ENCODE measurements at places on chromosomes 1 and 21.
A peak's percentile ranks its signal among the peaks of the same experiment; 100 is the strongest.

DNA sequence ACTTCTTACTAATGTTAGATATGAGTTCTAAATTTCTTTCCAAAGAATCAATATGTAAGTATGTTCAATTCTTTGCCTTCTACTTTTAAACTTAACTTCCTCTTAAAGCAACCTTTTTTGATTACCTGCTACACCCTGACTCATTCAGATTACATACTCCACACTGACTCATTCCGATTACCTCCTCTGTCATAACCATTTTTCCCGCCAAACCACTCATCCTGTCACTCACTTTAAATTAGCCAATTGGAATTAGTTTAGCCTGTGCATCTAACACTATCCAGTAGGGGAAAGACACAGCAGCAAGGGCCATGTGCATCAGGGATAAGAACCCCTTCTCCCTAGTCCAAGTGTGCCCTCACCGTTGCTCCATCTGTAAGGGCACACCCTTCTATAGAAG lies 815.5 kb downstream of the BRINP3 start:
- DNase-seq, result no peak

DNA sequence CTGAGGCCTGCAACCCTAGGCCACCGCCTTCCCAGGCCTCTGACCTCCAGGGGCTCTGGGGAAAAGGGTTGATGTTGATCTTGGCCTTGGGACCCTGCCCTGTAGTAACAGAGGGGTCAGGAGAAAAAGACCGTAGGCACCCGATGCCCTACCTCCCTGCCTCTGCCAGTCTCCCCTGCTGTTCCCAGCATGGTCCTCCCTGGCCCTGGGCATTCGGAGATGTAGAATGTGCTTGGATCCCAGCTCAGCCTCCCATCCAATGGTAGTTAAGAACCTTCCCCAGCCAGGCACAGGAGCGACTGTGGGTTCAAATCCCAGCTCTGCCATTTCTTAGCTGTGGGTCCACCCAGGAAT lies 72.0 kb upstream of the TARDBP start:
- no peak for DNase-seq

DNA sequence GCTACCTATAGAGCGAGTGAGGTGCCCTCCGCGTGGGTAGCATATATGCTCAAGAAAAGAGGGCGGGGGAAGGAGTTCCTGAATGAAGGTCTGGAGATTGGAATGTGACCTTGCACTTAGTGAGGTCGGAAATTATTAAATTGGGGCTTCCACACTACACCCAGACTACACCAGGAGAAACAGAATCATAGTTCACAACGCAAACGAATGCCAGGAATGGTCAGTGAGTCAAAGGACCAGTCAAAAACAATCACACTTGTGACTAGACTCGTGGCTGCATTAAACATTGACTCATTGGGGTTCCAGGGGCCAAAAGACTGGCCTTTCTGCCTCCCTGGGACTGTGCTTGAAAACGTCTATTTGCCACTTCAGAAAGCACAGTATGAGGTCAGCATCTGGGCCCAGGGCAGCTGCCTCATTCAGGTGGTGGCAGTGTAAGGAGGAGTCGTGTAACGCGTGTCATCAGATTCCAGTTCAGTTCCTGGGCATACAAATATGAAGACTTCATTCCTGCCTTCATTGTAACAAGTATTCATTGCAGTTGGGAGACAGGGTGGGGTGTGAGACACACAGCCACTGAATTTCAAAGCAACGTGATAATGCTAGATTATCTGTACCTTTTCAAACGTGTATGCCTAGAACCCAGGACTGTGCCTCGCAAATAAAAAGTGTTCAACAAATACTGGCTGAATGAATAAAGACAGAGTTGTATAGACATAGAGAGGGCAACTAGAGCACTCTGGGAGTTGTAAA lies at the start of gene YOD1:
YOD1 (minus strand) TSS at position 18 of the 753 bp plus-strand sequence. CDS start 178 bp downstream, outside the sequence.
- no peak for DNase-seq

DNA sequence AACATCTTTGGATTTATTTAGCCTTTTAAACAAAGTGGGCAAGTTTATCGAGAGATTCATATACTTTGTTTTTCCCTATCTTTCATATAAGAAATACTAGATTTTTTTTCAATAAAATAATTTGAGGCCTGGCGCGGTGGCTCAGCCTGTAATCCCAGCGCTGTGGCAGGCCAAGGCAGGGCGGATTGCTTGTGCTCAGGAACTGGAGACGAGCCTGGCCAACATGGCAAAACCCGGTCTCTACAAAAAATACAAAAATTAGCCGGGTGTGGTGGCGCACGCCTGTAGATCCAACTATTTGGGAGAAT lies 1.6 kb upstream of the CDC14A start:
- DNase-seq, result no peak

GRCh38 chr1:148263128-148263905 lies 111.2 kb upstream of the NBPF11 start:
- peak; percentile 43 for DNase-seq

- DNase-seq, result no peak
These were observed 18.4 kb upstream of the REG4 start for GRCh38 chr1:119829625-119830024.

DNA sequence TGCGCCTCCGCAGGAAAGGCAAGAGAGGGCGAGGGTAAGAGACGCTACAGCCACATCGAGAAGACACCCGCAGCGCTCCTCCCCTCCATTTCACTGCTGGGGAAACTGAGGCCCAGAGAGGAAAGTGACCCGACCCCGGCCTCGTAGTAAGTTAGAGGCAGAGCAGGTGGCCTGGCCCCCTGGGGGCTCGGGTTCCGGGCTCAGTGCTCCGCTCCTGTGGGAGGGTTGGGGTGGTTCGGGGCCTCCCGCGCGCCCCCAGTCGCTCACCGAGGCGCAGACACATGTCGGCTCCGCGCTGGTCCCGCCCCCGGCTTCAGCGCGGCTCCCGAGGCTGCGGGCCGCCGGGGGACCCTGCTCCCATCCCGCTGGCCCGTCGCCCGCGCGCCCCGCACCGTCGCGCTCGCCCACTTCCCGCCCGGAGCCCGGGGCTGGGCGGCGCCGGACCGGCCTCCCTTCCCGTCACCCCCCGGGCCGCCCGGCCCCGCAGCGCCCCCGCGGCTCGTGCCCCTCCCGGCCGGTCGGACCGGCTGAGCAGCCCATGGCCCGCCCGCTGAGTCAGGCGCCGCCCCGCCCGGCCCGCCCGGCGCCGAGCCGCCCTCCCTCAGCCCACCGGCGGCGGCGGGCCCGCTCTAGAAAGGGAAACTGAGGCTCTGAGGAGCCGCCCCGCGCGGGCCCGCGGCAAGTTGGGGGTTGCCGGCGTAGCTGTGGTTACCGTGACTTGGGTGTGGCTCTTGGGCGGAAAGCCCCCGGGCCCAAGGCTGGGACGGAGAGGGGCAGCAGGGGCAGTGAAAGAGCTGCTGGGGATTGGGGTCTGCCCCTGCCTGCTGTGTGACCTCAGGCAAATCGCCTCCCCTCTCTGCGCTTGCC lies at the start of gene TMEM54:
TMEM54 (minus strand) TSS at position 434 of the 867 bp plus-strand sequence; CDS start at position 283, 151 bp downstream.
- no peak for DNase-seq

DNA sequence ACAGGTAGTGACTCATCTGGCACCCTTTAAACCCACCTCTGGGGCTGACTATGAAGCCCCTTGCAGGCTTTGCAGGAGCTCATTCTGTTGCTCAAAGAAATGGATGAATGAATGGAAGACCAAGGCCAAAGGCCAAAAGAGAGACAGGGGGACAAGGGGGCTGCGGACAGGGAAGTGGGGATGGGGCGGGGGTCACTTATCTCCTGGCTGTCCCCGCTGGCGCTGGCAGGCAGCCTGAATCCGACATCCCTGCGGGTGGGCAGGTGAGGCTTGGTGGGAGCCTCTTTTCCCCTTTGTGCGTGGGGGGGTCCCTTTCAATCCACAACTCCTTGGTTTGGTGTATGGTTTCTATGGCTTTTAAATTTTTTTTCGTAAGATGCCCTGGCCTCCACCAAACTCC lies 239.6 kb upstream of the C1orf174 start:
- DNase-seq, result no peak

DNA sequence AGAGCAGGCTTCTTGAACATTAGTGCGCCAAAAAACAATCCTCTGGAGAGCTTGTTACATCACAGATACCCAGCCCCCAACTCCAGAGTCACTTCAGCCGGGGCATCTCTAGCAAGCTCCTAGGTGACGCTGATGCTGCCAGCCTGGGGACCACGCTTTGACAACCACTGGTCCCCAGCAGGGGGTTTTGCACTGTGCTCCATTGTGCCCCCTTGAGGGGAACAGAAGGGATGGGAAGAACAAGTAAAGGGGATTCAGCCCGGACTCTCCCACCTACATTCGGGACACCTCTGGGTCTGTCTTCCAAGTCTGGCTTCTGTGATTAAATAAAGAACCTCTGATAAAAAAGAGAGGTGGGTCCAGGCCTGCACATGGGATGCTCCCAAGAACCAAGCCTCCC lies 60.4 kb downstream of the ATP5PO start:
- no peak for DNase-seq

DNA sequence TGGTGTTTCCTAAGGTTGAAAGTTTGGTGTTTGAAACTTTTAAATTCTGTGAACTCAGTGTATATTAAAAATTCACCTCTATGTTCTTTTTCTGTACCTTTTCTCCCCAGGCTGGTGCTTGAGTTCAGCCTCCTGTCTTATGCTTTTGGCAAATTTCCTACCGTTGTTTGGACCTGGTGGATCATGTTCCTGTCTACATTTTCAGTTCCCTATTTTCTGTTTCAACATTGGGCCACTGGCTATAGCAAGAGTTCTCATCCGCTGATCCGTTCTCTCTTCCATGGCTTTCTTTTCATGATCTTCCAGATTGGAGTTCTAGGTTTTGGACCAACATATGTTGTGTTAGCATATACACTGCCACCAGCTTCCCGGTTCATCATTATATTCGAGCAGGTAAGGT lies 24.9 kb upstream of the AXDND1 start:
- DNase-seq, result no peak

GRCh38 chr21:29194847-29195246 lies 64.4 kb downstream of the MAP3K7CL start:
- DNase-seq, result no peak

- no peak for DNase-seq
These were observed 27.1 kb upstream of the C1orf105 start for GRCh38 chr1:172393354-172393753.

- no peak for DNase-seq
These were observed 327 bp downstream of the LRRC40 start for GRCh38 chr1:70205071-70205433.

- DNase-seq, result no peak
These were observed 32.6 kb upstream of the A3GALT2 start for GRCh38 chr1:33353531-33353930.

- no peak for DNase-seq
These were observed 7.8 kb downstream of the SLC41A1 start for GRCh38 chr1:205805082-205805711.

DNA sequence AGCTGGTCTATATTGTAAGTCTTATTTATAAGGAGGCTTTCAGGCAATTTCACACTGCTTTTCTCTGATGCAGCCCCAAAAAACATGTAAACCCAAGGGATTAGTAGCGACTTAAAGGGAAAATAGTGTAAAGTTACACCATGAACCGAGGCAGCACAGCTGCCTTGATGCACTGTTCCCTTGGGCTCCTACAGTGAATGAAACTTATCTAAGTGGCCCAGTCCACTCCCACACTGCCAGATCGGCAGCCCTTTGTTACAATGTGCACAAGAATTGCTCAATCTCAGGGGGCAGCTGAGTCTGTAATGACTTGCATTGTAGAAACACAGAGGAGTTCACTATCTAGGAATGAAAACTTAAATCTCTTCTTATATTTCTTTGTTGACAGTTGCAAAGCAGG lies 120.8 kb upstream of the ADGRL2 start:
- DNase-seq, result no peak

GRCh38 chr1:23100074-23100748 lies 68.4 kb downstream of the LUZP1 start:
- no peak for DNase-seq

DNA sequence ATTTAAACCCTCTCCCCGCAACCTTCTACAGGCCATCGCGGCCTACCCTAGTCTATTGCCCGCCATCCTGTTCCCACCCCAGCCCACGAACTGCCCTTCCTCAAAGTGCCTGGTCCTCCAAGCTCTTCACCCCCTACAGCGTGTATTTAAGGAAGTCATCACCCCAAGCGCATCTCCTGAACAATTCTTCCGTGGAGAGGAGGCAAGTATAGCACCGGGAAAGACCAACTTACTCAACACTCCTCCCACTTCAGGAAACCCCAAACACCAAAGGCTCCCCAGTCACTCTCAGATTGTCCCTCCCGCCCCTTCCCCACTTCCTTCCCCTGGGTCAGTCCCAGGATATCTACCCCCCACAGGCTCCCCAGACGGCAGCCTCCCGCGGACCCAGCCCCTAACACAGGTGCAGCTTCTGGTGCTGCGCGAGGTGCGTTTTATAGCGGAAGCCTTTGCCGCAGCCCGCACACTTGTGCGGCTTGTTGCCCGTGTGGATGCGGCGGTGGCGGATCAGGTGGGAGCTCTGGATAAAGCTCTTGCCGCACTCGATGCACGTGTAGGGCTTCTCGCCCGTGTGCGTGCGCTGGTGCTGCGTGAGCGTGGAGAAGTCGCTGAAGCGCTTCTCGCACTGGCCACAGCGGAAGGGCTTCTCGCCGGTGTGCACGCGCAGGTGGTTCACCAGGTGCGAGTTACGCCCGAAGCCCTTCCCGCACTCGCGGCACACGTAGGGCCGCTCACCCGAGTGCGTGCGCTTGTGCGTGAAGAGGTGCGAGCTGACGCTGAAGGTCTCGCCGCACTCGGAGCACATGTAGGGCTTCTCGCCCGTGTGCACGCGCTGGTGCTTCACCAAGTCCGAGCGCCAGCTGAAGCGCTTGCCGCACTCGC lies 25.5 kb downstream of the ZNF697 start:
- DNase-seq, result no peak

- DNase-seq, result no peak
These were observed 186.8 kb downstream of the LTN1 start for GRCh38 chr21:28805885-28806284.

- DNase-seq, result no peak
These were observed 518.9 kb upstream of the NR5A2 start for GRCh38 chr1:199508653-199509052.

DNA sequence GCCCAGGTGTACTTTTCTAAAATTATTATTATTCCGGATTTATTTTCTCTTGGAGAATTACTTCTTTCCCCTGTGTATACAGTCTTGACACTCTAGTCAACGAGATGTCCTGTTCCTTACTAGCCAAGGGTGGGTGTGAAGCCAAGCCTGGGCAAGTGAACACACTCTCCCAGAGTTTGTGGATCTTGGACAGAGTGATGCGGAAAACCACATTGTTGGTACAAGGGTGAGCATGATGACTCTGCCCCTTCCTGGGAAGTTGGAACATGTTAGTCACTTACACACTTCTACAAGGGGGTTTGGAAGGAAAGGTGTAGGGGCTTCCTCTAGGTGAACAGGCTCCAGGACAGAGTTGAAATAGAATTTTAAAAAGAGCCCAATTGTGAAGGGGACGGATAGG lies 20.0 kb upstream of the RD3 start:
- no peak for DNase-seq

GRCh38 chr1:18875107-18875795 lies 15.8 kb upstream of the TAS1R2 start:
- peak; percentile 54 for DNase-seq

GRCh38 chr1:221350091-221350490 lies 391.8 kb downstream of the DUSP10 start:
- no peak for DNase-seq

DNA sequence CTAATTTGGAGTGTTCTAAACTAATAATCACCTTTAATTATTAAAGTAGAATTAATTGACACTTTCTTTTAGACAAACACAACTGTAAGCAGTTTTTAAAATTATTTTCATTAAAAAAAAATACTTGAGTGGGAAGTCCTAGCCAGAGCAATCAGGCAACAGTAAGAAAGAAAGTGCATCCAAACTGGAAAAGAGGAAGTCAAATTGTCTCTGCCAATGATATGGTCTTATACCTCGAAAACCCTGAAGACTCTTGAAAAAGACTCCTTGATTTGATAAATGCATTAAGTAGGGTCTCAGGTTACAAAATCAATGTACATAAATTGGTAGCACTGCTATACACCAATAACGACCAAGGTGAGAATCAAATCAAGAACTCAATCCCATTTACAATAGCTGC lies 83.0 kb upstream of the GADD45A start:
- DNase-seq, result no peak

Data from stimulated activated CD8-positive, alpha-beta memory T cell treated with anti-CD3 and anti-CD28 coated beads, Interleukin-7, amount 100 ng/mL, for 24 hours (primary cell).